Osteoblast (primary cell): ENCODE measurements at places on chromosomes 1 and 21. TPM values are rescaled to one million over a fixed set of nuclear protein-coding genes. Genes with fewer than 3 reads are reported as not detected.

Gene EXO1
- 1.8 and 6.2 TPM in 2 replicates for total RNA-seq

- no peak for DNase-seq
Observed at GRCh38 chr1:78090472-78091133, 44.8 kb downstream of the GIPC2 start.

Gene MTMR11
- total RNA-seq = 7.2 and 13.3 TPM in 2 replicates

- DNase-seq = no peak
Observed at GRCh38 chr1:30837653-30838052, 70.9 kb downstream of the SDC3 start.

DNA sequence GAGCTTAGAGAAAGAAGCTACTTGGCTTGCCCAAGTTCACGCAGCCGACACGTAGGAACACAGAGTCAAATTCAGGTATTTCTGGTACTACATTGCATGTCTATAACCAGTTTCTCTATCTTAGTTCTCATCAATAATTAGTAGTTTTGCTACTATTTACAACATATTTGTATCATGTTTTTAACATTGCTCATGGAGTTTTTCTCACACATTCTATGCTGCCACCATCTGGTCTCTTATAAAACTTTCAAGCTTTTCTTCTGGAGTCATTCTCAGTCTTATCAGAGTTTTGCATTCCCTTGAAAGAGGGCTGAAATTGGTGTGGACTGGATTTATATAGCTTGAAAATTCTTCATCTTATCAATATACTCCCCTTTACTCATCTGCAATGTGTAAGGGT, 118.8 kb upstream of the PALMD start:
- no peak for DNase-seq

GRCh38 chr1:45136984-45137383, 69.4 kb downstream of the ZSWIM5 start:
- DNase-seq = no peak

DNA sequence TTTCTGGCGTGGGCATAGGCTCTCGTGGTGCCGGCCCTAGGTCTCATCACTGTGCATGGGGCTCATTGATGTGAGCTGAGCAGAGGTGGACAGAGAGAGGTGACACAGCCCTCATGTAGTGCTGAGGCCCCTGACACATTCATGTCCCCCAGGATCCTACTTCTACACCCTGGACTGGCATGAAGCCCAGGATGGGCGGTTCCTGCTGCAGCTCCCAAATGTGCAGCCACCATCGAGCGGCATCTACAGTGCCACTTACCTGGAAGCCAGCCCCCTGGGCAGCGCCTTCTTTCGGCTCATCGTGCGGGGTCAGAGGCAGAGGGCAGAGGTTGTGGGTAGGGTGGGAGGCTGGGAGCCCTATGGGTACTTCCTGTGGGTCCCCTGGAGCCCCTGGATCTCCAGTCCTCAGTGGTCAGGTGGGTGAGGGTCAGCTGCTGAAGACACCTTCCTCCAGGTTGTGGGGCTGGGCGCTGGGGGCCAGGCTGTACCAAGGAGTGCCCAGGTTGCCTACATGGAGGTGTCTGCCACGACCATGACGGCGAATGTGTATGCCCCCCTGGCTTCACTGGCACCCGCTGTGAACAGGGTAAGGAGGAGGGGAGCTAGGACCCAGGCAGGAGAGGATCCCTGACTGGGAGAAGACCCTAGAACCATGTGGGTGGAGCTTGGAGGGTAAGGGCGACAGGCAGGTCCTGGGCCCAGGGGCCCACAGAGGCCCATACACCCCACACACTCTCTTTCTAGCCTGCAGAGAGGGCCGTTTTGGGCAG, 6.1 kb downstream of the TIE1 start:
- DNase-seq = peak; percentile 76

Gene OR2L2
- total RNA-seq = under 0.01 TPM in 2 replicates

DNA sequence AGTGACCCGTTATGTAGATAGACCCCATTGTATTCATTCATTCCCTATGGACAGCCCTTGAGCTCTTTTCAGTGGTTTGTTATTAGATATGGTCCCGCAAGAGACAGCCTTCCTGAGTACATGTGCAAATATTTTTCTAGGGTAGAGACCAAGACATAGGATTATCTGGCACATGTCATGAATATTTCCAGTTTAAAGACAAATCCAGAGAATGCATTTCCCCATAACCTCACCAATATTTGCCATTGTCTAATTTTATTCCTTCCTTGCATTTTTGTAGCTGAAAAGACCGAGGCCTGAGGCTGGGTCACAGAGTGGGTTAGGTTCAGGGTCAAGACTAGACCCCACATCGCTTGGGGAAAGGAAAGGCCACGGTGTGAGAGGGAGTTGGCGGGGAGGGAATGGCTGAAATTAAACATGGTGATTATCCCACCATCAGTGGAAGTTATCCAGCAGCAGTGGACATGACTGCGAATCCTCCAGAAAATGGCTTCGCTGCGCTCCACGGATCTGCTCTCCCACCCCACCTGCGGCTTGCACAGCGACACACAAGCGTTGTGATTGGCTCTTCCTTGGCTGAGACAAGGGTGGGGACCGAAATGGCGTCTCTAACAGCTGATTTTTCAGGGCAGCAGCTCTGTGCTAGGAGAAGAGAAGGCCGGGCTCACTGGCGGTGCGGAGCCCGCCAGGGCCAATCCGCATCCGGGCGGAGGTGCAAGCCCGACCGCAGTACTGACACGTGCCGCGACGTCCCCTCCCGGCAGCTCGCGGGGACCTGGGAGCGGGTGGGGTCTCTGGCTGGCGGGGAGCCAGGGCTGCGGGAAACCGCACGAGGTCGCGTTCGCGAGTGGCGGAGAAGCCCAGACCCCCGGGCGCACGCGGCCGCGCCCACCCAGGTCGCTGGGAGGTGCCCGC, 16.1 kb upstream of the STMN1 start:
- no peak for DNase-seq

DNA sequence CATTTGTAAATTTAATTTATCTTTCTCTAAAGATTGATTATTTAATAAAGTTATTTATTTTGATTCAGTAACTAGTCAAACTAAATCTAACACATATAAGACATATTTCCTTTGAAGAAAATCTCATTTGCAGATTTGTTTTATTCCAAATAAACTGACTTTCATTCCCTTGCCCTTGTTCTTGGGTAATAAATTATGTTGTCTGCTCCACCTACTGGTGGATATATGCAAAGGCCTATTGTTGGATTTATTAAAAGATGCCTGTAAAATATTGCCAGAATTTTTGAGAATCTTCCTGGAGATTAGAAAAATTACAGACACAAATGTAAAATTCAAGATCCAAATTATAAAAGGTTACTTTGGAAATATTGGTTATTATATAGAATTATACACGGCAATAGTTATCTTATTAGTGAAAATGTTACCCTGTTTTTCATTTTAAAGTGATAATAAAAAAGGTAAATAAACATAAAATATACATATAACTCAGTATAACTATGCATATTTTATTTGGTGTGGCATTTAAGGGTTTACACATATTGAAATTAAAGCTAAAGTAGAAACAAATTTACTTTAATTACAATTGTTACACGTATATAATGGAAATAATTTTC, 116.1 kb downstream of the SPATA17 start:
- peak; percentile 11 for DNase-seq

Gene AMY2A
- total RNA-seq = not detected in 2 replicates

Gene NUP210L
- under 0.01 TPM in 2 replicates for total RNA-seq

DNA sequence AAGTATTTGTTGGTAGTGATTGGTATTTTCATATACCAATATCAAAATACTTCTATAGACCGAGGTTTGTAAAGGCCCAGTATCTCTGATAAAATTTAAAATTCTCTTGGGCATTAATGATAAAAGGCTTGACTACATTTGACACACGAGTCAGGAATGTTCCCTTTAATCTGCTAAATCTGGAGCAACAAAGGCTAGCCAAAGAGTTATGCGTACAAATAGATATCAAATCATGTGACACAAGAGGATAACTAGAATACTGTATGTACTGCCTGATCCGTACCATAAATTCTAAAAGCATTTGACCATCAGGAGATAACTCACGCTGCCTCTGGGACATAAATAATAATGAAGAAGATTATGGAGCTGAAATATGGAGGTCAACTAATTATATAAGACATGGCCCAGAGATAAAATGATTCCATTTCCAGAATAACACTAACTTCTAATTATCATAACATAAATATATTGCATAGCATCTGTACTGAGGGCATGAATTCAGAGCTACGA, 64.2 kb upstream of the SH3GLB1 start:
- no peak for DNase-seq

Gene OVAAL
- total RNA-seq = not detected in 2 replicates

Gene CDA
- 0.59 and 1.1 TPM in 2 replicates for total RNA-seq

Gene TNFRSF18
- 0.29 TPM in 1 of 2 replicates, not detected in the other for total RNA-seq

Gene PBX1
- 10.1 and 15.3 TPM in 2 replicates for total RNA-seq

GRCh38 chr1:206658264-206658980, 23.1 kb downstream of the DYRK3 start:
- peak; percentile 88 for DNase-seq

Gene CYP2J2
- not detected in 2 replicates for total RNA-seq
